HFFc6 (cell line): ENCODE measurements at places on chromosomes 6 and 20. TPM values are rescaled to one million over a fixed set of nuclear protein-coding genes. Genes with fewer than 3 reads are reported as not detected.

Gene PDE7B
- 1.1 to 4.5 TPM (median 1.2 TPM) in 3 replicates for total RNA-seq

Gene MAK
- not detected in 3 replicates for total RNA-seq

Gene FAXC
- 2.0 to 3.0 TPM (median 2.9 TPM) in 3 replicates for total RNA-seq

Gene OR12D3
- not detected in 3 replicates for total RNA-seq

Gene OVOL2
- total RNA-seq = not detected in 3 replicates

GRCh38 chr6:34523441-34524206, 32.5 kb downstream of the SPDEF start:
- H3K27me3 ChIP-seq = peaks cover 3% of the 10 kb centered on the region; the same call in 1 of the 2 replicates
- H3K36me3 ChIP-seq = no peaks in the 10 kb centered on the region
- H3K27ac ChIP-seq = no peak overlapping the region
- H3K4me3 ChIP-seq = no peak overlapping the region

- H3K4me3 ChIP-seq = peak overlapping the region; percentile 97
- peaks cover 6% of the 10 kb centered on the region; the same call in 1 of the 2 replicates for H3K36me3 ChIP-seq
- peaks cover 57% of the 10 kb centered on the region for H3K4me1 ChIP-seq
- DNase-seq = peak; percentile 15
- peak overlapping the region; percentile 99 for H3K27ac ChIP-seq
- peaks cover 2% of the 10 kb centered on the region; the same call in 1 of the 2 replicates for H3K27me3 ChIP-seq
Measured at GRCh38 chr20:5608442-5609161, 141.6 kb upstream of the SHLD1 start.

GRCh38 chr20:33407251-33407650, 5.9 kb upstream of the CDK5RAP1 start:
- DNase-seq = no peak
- no peak overlapping the region for H3K4me3 ChIP-seq
- peaks cover 20% of the 10 kb centered on the region for H3K36me3 ChIP-seq
- peaks cover 23% of the 10 kb centered on the region for H3K4me1 ChIP-seq

GRCh38 chr20:35312318-35312717, 20.1 kb upstream of the FAM83C start:
- peaks cover 80% of the 10 kb centered on the region for H3K4me1 ChIP-seq
- peak; percentile 79 for DNase-seq
- no peaks in the 10 kb centered on the region for H3K27me3 ChIP-seq
- H3K36me3 ChIP-seq = peaks cover 20% of the 10 kb centered on the region

DNA sequence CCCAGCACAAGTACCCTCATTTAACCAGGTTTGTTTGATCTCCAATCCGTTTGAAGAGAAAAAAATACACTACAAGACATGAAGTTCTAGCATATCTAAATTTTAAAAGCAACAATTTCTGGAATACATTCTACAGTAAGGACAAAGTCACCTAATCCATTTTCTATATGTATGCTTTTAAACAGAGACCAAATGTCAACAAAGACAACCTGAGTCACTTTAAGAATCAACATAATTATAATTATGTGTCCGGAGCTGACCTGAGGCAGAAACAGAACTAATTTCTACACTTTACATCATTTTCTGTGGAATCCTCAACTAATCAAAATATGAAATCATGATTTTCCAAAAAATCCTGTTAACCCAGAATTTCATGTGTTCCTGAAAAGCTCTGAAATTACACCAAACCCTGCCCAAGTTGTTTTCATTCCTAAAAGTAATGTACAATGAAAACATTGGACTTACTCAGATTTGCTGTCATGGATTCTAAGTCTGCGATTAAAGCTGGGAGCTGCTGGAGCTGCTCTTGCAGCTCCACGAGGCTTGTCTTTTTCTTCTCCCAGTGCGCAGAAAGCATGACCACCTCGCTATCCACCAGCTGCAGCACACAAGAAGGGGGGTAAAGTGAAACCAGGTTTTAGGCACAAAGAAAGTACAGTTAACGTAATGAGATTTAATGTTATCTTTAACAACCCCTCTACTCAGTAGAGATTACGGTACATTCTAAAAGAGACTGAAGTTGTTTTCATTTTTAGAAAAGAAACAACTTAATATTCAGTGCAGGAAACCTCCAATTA, 35.8 kb downstream of the DTNBP1 start:
- H3K36me3 ChIP-seq = no peaks in the 10 kb centered on the region
- no peaks in the 10 kb centered on the region for H3K27me3 ChIP-seq

- DNase-seq = peak; percentile 14
- no peak overlapping the region for H3K27ac ChIP-seq
- H3K4me3 ChIP-seq = no peak overlapping the region
- no peaks in the 10 kb centered on the region; the same call in none of the 2 replicates for H3K27me3 ChIP-seq
- no peaks in the 10 kb centered on the region for H3K4me1 ChIP-seq
Measured at GRCh38 chr6:162907876-162908481, 180.2 kb downstream of the PACRG start.

DNA sequence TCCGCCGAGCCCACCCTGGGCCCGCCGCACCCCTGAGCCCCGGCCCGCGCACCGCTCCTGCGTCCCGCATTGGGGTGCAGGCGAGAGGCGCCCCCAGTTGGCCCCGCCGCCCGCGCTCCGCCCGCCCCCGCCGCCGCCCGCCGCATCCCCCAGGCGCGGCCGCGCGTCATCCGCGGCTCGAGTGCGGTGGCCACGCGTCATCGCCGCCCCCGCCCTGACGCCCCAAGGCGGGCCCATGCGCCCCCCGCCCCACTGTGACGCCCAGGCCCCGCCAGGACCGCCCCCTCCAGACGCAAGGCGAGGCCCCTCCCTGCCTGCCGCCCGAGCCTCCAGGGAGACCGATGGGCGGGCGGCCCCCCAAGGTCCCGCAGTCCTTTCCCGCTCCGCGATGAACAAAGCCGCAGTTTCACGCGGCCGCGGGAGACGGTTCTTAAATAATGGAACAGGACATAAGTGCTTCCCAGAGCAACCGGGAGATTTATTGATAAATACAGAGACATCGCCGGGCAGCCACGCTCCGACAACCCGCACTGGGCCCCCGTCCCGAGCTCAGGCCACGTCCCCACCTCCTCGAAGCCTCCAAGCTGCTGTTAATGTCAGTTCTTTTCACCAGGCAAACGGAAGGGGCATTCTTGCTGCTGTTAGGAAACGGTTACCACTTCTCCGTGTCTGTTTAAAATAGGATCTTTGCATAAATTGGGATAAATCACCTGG, at the start of gene ANKRD60:
ANKRD60 (minus strand) TSS at position 170 of the 714 bp plus-strand sequence; CDS start at position 170, 0 bp downstream.
- DNase-seq = no peak
- peaks cover 42% of the 10 kb centered on the region for H3K27me3 ChIP-seq
- H3K4me1 ChIP-seq = peaks cover 6% of the 10 kb centered on the region; the same call in 1 of the 2 replicates
- H3K4me3 ChIP-seq = no peak within 1 kb of the TSS; the same call in 1 of the 2 replicates
- H3K36me3 ChIP-seq = peaks cover 17% of the 10 kb centered on the region
- no peak within 1 kb of the TSS for H3K27ac ChIP-seq

DNA sequence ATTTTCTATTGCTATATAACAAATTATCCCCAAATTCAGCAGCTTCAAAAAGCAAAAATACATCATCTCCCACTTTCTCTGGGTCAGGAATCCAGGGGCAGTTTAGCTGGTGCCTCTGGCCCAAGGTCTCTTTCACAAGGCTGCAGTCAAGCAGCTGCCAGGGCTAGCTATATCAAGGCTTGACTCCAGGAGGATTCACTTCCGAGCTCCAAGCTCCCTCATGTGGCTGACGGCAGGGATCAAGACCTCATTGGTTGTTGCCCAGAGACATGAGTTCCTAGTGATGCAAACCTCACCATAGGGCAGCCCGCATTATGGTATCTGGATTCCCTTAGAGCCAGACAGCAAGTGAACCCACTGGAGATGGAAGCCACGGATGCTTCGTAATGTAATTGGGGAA, 1.3 kb upstream of the VNN1 start:
- H3K27ac ChIP-seq = no peak overlapping the region
- no peaks in the 10 kb centered on the region for H3K36me3 ChIP-seq
- peaks cover 4% of the 10 kb centered on the region; the same call in 1 of the 2 replicates for H3K27me3 ChIP-seq
- peak; percentile 71 for DNase-seq
- peaks cover 8% of the 10 kb centered on the region for H3K4me1 ChIP-seq
- H3K4me3 ChIP-seq = no peak overlapping the region

DNA sequence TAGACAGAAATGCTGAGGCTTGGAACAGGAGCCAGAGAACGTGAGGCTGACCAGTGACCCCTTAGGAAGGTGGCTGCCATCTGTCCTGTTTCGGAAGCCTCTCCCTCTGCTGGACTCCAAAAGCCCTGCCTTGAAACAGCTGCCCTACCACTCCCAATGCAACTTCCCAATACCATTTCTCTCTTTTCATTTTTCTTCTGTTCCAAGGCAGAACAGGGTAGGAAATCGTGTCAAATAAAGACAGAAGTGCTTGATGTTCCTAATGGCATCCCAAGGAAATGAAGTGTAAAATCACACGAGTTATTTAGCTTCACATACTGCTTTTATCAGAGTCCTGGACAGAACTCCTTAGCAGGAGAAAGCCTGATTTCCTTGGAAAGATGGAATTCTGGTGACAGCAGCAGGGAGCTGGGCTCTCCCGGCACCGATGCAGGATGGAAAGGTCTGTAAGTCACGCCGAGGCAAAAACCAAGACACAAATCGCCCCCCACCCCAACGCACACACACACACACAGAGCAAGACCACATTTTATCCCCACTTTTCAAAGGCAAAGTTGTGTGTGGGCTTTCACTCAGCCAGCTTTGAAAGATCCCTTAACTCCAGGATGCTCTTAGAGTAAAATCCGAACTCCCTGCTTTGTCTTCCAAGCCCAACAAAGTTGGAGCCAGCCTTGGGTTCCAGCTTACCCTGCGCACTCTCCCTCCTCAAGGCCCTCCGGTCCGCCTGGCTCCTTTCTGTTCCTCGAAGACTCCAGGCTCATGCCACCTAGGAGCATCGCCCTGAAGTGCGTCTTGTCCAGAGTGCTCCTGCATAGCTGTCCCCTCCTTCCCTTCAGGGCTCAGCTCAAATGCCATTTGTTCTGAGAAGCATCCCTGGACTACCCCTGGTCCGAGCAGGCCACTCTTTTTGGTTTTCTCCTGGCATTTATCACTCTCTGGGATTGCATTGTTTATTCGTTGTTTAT, 11.6 kb upstream of the STX16 start:
- peaks cover 7% of the 10 kb centered on the region for H3K27me3 ChIP-seq
- no peak overlapping the region for H3K4me3 ChIP-seq
- H3K4me1 ChIP-seq = peaks cover 41% of the 10 kb centered on the region
- DNase-seq = no peak
- H3K36me3 ChIP-seq = no peaks in the 10 kb centered on the region
- H3K27ac ChIP-seq = peak overlapping the region; percentile 27; the same call in 1 of the 2 replicates

DNA sequence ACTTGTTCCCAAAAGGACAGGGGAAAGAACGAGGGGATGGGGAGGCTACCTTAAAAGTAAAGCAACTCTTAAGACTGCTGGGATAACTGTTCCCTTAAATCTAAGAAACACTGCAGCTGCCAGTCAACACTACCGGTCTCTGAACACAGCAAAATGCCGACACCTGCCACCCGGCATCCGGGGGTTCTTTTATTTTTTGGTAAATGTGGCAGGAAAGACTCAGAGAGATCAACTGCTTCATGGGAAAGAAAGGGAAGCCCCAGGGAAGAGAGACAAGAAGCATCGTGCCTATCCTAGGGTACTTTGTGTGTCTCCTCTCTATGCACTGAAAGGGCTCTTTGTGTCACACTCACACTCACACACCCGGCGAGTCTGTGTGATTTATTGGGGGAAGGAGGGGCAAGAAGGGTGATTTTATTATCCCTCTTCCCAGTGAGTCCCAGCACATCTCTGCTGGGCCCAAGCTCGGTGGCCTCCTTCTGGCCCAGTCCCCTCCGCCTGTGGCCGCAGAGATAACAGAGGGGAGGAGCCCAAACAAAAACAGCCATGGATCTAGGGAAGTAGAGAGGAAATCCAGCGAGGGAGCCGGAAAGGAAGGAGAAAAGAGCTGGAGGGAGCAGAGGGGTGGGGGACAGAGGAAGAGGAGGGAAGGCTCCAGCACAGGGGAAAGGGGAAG, 1.4 kb downstream of the FYN start:
- DNase-seq = peak; percentile 19
- H3K36me3 ChIP-seq = no peaks in the 10 kb centered on the region
- H3K27ac ChIP-seq = peak overlapping the region; percentile 68
- no peaks in the 10 kb centered on the region; the same call in 1 of the 2 replicates for H3K27me3 ChIP-seq

- H3K36me3 ChIP-seq = peaks cover 35% of the 10 kb centered on the region
- peak within 1 kb of the TSS; percentile 100 for H3K27ac ChIP-seq
- H3K4me3 ChIP-seq = peak within 1 kb of the TSS; percentile 97
- peaks cover 21% of the 10 kb centered on the region for H3K4me1 ChIP-seq
- peaks cover 4% of the 10 kb centered on the region for H3K27me3 ChIP-seq
Measured at GRCh38 chr6:31620586-31621319, at the start of gene PRRC2A. TSS of gene PRRC2A (plus strand) at chr6:31620715. CDS start at chr6:31622790, 2,075 bp downstream.

DNA sequence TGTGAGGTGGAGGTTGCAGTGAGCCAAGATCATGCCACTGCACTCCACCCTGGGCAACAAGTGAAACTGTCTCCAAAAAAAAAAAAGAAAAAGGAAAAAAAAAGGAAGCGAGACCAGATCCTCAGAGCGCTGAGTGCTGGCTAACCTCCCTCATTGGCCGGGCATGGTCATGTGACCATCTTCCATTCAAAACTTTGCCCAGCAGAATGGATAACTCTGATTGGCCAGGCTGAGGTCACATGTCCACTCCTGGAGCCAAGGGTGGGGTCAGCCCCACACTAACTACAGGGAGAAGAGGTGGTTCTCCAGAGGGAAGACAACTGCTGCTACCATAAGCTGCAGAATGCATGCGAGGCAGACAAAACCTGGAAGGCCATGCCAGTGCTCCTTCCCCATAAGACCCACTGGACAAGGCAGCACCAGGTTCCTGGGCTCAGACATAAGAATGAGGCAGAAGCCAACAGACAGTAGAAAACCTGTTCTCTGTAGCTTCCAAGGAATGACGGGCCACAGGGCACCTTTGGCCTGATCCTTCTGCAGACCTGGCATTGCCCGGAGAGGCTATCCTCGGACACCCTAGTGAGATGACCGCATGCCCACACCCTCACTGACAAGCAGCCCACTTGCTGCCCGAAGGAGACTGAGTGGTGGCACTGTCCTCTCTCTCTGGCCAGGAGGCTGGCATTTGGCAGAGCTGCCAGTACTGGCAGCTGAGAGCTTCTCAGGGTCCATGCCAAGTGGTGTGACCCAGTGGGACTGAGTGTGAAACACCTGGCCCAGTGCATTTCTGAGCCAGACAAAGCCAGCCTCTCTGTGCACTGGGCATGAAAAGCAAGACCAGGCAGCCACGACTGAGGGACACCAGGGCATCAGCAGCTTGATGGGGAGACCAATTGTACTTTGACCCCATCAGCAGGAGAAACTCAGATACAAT, 311.9 kb upstream of the SULF2 start:
- no peaks in the 10 kb centered on the region for H3K36me3 ChIP-seq
- H3K4me3 ChIP-seq = no peak overlapping the region
- H3K27me3 ChIP-seq = no peaks in the 10 kb centered on the region
- H3K27ac ChIP-seq = no peak overlapping the region

GRCh38 chr6:55868771-55869479, 6.5 kb downstream of the BMP5 start:
- H3K4me3 ChIP-seq = no peak overlapping the region
- no peaks in the 10 kb centered on the region; the same call in 1 of the 2 replicates for H3K27me3 ChIP-seq
- DNase-seq = no peak
